ENCODE measurements at places on chromosomes 5 and 9.

- DNase-seq: peak; percentile 40
Measured at GRCh38 chr5:138177941-138178515, 402 bp downstream of the BRD8 start.

DNA sequence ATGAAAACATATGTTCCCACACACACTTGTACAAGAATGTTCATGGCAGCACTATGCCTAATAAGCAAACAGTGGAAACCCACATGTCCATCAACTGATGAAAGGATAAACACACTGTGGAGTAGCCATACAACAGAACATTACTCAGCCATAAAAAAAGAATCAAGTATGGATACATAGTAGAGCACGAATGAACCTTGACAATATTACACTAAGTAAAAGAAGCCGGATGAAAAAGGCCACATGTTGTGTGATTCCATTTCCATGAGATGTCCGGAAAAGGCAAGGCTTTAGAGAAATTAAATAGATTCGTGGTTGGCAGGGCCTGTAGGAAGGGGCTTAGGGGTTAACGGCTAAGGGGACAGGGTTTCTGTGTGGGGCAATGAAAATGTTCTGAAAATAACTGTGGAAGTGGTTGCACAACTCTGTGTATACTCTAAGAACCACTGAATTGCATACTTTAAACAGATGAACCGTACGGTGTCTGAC, 51.4 kb downstream of the COL23A1 start:
- DNase-seq: no peak

DNA sequence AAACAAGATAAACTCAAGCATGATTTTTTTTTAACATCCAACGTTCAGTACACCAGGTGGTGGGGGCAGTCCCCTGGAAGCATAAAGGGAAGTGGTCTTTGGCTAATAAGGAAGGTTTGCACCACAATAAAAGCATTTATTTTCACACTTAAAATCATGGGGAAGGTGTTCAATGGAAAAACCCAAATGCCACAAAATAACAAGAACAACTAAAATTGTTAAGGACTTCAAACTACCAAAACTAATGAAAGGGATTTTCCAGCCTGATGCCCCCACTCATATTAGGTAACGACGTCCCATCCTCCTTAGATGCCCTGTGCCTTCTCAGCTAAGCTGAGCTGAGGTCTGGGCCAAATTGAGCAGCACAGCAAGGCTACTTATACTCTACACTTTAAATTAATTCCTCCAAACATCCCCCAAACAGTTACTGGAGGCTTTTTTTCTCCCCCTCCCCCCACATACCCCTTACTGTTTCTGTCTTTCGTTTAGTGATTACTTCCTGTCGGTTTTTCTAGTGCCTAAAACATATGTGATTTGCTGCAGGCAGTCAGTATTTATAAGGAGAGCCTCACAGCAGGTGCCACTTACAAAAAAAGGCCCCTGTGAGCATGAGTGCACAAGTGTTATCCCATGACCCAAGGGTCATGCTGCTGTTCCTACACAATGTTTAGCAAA, 259.7 kb upstream of the ZNF608 start:
- DNase-seq: peak; percentile 85

- no peak for DNase-seq
Measured at GRCh38 chr5:172150514-172151425, 37.3 kb downstream of the STK10 start.
